ENCODE measurements at places on chromosomes 7 and 10. TPM values are rescaled to one million over a fixed set of nuclear protein-coding genes. Genes with fewer than 3 reads are reported as not detected.

DNA sequence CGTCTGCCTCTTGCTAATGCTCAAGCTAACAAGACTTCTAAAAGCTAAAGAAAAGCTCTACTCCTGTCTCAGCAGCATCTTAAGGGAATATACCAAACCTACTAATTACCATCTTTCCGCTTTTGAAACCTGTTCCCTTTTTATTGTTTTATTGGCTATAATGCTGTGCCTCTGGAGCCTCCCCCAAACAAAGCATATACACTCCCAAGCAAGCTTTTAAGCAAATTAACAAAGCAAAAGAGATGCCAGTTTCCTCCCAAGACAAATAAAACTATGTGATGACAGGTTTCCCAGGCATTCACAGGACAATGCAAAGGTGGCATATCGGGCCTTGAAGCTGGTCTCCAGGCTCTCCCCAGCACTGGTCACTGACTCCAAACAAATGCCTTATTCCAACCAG lies 52.9 kb downstream of the SLC37A3 start:
- H3K4me3 ChIP-seq = no peak overlapping the region
- ATAC-seq = no peak

DNA sequence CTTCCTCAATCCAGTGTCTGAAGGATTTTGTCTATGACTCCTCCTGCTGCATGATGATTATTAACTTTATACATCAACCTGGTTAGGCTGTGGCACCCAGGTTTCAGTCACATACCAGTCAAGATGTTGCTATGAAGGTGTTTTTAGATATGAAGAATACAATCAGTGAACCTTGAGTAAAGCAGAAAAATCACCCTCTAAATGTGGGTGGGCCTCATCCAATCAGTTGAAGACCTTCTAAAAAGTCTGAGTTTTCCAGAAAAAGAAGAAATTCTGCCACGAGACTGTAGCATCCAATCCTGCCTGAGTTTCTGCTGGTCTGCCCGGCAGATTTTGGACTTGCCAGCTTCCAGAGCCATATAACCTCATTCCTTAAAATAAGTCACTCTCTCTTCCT lies 126.1 kb upstream of the FRMD4A start:
- no peak overlapping the region for H3K4me3 ChIP-seq
- no peaks in the 10 kb centered on the region for H3K36me3 ChIP-seq
- peaks cover 6% of the 10 kb centered on the region for H3K27me3 ChIP-seq
- H3K4me1 ChIP-seq = no peaks in the 10 kb centered on the region
- ATAC-seq = no peak

DNA sequence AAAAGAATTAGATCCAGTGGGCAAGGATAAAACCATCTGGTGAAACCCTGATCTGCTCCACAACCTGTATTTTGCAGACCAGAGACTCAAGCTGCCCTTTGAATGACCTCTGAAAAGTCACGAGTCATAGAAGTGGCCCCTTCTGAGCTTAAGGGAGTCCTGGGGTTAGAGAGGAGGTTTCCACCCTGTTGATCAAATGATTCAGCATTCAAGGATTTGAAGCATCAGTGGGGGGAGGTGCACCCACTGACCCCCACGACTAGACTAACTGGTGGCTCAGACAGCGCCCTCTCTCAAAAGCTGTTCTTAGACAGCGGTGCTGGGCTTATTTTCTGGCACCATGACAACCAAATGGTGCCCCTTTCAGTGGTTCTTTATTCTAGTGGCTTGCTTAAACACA lies 44.3 kb downstream of the PLCE1 start:
- H3K4me1 ChIP-seq = no peaks in the 10 kb centered on the region
- H3K27ac ChIP-seq = no peak overlapping the region
- ATAC-seq = no peak
- H3K4me3 ChIP-seq = no peak overlapping the region
- peaks cover 17% of the 10 kb centered on the region for H3K27me3 ChIP-seq

The ZNF722 gene
- total RNA-seq = not detected

DNA sequence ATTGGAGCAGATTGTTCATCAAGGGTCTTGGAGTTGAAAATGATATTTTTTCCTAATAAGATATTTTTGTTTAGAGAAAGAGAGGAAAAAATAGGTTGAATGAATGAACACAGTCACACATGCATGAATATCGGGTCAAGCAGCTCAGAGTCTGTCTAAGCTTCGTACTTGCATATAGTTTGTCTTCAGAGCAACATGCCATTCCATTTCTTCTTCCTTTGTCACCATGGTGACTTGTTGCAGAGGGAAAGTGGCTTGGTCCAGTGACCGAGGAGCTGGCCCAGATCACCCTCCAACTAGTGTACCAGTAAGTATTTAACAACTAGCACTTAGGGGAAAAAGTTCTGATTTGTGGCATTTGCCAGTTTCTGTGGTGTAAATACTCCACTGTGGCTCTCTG lies 232.1 kb downstream of the TCF7L2 start:
- H3K36me3 ChIP-seq = no peaks in the 10 kb centered on the region
- no peaks in the 10 kb centered on the region for H3K27me3 ChIP-seq
- H3K4me3 ChIP-seq = no peak overlapping the region
- no peaks in the 10 kb centered on the region for H3K4me1 ChIP-seq
- ATAC-seq = no peak

The ANKRD2 gene
- not detected for total RNA-seq

Data from activated T-helper 17 cell treated with anti-CD3 and anti-CD28 coated beads, Interleukin-2, amount 50 U/mL, for 72 hours (primary cell).